NCI-H226 (cell line): ENCODE measurements at places on chromosomes 3 and 15.

DNA sequence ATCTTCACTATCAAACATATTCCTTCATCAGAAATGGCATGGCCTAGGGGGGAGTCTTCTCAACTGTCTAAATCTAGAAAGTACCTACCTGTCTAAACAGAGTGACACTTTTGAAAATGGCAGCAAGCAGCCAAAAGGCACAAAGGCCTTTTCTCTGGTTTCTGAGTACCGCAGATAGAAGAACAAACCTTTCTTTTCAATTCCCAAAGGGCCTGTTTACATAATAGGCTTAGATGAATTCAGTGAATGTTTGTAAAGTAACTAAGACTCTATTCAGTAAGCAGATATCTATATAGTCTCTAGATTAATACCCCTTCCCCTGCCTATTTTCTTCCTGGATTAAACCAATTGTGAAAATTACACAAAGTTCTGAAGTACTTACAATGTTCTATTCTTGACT lies 7.1 kb downstream of the MYEF2 start:
- no peak for DNase-seq

DNA sequence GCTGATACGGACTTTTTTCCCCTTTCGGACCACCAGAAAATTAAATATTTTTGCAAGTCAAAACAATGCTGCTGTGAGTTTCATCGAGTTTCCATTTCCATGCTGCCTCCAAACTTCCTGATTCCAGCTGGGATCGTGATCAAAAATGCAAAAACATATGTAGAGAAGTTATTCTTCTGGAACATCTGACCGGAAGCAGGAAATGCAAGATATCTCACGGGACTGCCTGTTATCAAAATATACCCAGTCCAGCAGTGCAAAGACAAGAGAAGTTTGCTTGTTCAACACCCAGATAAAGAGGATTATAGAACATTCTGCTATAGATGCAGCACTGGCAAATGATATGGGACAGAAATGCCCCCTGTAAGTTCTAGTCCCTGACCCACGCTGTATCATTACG lies 726.7 kb upstream of the NR2F2 start:
- DNase-seq = no peak

- no peak for DNase-seq
Measured at GRCh38 chr15:70521576-70522322, 241.6 kb downstream of the UACA start.

- no peak for DNase-seq
Measured at GRCh38 chr15:72057548-72058091, 60.3 kb downstream of the MYO9A start.

DNA sequence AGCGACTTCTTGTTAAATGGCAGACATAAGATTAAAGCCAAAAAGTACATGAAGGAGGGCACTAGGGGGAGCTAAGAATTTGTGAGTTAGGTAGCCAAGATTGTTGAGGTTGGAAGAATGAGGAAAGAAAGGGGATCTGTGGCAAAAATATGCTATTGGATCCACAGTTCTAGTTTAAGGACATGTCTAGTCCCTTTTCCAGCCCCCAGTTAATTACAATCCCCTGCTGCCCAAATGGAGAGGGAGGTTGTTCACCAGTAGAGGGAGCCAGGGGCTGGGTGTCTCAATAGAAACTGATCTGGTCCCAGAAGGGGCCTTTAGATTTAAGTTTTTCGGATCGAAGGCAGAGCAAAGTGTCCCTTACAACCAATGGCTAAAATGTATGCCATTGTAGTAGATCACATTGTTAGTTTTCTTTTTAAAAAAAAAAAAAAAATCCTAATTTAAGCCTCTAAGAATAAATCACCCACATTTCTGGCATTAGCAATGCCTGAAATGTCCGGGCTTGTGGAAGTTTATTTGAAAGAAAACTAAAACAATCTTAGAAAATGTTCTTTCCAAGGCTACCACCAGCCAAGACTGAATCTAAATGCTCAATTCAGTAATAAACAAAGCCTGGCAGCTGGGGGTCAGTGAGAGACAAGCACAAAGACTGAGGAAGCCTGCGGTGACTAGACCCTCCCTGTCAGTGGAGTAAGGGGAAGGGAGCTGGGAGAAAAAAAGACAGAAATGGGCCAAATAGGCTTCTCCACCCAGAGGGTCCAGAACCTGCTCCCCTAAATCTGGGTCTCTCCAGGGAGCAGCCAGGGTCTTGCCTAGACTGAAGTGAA lies 7.1 kb downstream of the COL8A1 start:
- DNase-seq = no peak

- peak; percentile 20 for DNase-seq
Measured at GRCh38 chr15:48096355-48096786, 24.4 kb upstream of the SLC24A5 start.

DNA sequence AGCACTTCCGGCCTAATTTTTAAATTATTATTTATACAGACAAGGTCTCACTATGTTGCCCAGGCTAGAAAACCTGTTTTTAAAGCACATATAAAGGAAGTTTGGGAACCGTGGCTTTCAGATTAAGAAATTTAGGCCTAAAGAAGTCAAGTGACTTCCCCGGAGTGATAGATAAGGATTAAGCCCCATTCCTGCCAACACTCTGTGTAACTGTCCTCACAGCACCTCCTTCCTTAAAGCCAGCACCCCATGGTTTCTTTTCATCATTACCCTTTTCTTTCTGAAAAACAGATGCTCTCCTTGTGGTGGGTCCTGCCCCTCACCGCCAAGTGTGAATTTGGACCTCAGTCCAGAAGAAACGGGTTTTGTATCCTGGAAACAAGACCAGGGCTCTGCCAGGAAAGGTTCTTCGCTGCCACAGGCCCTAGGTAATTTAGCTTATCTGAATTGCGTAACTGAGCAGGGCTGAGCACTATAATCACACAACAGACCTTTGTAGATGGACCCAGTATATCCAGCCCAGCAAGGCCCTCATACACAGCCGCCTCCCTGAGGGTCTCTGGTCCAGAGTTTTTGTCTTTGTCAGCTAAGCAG lies 231.3 kb downstream of the PLCL2 start:
- no peak for DNase-seq

GRCh38 chr15:76973906-76974305 lies 21.0 kb upstream of the PSTPIP1 start:
- DNase-seq = no peak

DNA sequence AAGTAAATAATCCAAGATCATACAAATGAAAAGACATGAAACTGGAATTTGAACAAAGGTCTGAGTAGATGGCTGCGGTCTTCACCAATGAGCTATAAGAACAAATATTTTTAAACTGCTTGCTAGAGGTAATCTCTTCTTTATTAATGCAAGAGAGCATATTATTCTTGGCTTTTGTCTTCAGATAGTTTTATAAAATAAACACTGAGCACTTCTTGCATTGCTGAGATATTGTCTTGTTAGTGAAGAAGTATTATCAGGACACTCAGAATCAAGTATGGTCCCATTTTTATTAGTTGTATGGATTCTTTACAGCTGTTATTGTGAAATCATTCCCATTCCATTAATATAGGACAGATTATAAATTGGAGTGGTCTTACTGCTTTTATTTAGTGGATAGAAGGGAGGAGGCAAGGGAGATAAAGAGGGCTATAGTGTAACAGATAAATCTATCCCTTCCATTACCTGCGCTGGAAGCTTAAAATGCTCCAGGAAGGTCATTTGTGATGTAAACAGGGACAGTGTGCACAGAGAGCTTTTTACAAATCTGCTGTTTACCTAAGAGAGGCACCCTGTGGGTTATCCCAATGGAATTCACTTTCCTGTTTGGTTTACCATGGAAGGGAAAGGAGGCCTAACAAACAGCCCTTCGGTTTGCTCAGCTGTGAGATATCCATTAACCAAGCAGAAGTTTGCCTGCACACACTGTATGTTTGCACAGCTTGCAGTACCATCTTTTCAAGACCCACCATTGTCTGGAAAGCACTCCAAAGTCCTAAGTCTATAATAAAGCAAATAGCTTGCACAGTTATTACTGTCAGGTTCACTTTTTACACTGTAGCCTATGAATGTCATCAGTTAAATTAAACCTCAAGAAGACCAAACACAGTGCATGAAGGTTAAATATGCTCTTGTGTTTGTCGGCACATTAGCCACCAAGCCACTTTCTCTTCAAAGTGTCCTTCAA lies 347.7 kb upstream of the TGFBR2 start:
- no peak for DNase-seq

DNA sequence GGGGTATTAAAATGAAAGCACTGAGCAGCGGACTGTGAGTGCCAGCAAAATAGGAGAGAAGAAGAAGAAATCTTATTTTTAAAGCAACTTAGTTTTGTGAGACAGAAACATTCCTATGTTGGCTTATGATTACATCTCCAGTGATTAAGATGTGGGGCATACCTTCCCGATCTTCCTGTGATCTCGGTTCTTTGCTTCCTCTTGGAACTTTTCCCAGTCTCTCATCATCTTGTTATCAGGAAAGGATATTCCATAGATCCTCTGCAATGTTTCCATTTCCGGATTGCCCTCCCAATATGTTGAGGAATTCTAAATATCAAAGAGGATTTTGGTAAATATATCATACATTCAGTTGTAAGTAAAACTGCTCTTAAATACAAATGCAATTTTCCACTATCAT lies 22.2 kb downstream of the TARS3 start:
- DNase-seq = peak; percentile 71

- no peak for DNase-seq
Measured at GRCh38 chr3:129386984-129387383, 41.5 kb downstream of the EFCAB12 start.

DNA sequence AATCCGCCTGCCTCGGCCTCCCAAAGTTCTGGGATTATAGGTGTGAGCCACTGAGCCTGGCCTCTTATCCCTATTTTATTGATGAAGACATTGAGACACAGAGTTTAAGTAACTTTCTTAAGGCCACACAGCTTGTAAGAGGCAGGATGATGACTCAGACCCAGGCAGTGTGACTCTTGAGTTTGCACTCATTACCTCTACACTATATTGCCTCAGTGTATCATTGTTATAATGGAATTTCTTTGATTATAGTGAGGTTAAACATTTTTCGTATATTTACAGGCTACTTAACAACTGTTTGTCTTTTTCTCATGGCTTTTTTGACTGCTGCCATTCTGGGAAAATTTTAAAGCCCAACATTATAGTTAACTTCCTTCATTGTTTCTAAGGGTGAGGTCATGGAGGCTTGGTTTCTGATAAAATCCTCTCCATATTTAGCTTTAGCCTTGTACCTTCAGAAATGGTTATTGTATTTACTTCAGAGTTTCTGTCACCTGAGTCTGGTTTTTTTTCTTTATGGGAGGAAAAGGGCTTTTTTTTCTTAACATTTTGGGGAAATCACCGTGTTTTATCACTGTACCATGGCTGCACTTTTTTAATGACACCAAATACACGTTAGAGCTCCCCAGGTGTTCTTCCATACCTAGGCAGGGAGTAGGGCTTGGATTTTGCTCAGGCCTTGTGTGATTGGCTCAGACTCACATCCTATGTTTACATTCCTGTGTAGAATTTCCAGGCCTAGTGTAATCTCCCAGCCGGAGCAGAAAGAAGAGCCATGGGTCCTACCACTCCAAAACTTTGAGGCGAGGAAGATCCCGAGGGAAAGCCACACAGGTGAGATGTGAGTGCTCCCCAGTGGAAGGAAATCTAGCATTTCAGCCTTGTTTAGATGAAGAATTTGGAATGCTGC lies 6.3 kb downstream of the ZNF774 start:
- DNase-seq = peak; percentile 54

- DNase-seq = no peak
Measured at GRCh38 chr15:59550956-59551355, 60.6 kb upstream of the GCNT3 start.

GRCh38 chr15:76916369-76916768 lies 11.2 kb upstream of the SCAPER start:
- DNase-seq = no peak

GRCh38 chr3:150346266-150346665 lies 61.8 kb upstream of the TSC22D2 start:
- no peak for DNase-seq

DNA sequence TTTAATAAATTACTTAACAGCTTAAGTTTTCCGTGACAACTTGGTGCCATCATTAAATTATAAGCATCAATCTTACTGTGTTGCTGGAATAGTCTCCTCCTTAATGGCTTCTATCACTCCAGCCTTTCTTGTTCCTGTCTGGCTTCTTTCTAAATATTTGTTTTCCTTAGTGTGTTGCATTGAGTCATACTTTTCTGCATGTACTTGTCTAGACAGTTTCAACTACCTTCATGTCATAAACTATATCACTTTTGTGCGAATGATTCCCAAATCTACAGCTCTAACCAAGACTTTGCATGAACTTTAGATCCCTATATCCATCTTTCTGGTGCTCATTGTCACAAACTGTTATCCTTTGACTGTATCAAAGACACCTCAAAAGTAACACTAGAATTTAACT lies 78.4 kb downstream of the AKAP13 start:
- no peak for DNase-seq

- DNase-seq = no peak
Measured at GRCh38 chr3:128052595-128053351, 536 bp downstream of the SEC61A1 start.

DNA sequence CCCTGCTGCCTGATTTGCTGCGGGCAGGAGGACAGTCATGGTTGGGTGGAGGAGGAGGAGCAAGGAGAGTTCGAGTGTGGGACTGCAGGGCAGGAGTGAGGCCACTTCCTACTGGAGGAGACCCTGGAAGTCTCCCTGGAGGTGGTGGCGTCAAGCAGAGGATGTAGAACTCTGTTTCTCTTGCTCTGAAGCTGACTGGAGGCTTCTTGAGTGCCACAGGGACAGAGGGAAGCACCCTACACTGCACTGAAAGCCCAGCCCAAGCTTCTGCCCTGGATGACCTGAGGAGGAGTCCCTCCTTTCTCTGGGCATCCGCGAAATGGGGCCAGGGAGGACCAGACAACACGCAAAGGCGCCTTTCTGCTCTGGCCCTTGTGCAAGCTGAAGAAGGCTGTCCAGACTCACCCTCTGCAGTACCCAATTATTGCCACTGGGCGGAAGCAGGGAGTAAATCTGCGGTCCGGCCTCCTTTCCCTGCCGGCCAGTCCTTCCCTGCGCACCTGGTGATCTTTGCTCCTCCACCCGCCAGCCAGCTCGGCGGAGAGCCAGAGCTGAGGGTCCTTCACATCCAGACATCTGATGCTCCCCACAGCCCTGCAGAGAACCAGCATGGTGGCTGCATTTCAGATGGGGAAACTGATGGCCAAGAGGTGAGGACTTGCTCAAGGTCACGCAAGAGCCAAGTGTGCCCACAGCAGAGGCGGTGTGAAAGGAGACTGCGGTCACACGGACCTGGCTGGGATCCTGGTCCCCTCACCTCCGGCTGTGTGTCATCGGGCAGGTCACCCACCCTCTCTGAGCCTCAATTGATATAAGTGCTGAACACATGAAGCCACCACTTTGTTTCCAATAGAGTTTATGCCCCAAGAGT lies 207.1 kb downstream of the TBC1D2B start:
- DNase-seq = peak; percentile 51

DNA sequence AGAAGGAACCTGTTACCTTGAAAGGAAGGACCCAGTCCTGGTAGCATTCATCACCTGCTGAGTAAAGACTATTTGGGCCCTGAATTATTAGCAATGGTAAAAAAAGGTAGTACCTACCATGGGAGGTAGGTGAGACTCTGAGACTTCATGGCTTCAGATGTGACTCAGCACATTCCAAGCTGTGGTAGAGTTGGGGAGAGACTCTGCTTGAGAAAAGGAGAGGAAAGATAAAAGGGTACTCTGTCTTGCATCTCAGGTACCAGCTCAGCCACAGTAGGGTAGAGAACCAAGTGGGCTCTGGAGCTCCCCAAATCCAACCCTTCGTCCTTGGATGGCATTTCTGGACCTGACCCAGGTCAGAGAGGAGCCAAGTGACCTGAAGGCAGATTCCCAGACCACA lies 430.4 kb downstream of the TBL1XR1 start:
- peak; percentile 36 for DNase-seq

GRCh38 chr3:34947834-34948233 lies 691.5 kb upstream of the ARPP21 start:
- no peak for DNase-seq

GRCh38 chr3:32352563-32352962 lies 39.1 kb upstream of the CMTM7 start:
- no peak for DNase-seq

- no peak for DNase-seq
Measured at GRCh38 chr3:189724356-189724755, 93.2 kb downstream of the TP63 start.
